ENCODE measurements at places on chromosomes 1 and 21.

- no peak for DNase-seq
Observed at GRCh38 chr1:12188657-12189327, 22.0 kb downstream of the TNFRSF1B start.

GRCh38 chr1:183724350-183725042, 71.4 kb upstream of the APOBEC4 start:
- DNase-seq, result no peak

DNA sequence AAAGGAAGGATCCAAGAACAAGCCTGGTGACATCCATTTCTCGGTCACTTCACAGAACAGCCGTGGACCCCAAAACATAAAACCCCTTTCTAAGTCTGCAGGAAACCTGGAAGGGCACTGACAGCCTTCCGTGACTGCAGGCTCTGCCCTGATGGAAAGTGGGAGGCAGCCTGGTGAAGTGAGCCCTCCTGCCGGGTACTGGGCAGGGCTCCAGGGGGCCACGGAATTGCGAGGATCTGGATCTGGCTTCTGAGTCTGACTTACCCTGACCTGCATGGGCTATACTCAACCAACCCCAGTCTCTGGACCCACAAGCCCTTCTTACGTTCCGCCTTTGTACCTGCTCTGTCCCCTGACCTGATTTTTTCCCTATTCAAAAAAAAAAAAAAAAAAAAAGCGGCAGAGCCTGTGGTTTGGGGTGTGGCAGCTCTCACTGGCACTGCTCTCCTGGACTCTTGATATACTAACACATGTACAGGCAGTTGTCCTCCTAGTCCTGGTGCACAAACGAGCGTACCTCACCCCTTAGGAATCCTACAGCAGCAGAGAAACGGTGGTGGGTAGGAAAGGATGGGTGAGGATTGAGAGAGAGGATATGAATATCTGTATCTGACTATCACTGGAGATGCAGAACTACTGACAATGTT, 82.9 kb downstream of the BEND5 start:
- DNase-seq, result no peak

DNA sequence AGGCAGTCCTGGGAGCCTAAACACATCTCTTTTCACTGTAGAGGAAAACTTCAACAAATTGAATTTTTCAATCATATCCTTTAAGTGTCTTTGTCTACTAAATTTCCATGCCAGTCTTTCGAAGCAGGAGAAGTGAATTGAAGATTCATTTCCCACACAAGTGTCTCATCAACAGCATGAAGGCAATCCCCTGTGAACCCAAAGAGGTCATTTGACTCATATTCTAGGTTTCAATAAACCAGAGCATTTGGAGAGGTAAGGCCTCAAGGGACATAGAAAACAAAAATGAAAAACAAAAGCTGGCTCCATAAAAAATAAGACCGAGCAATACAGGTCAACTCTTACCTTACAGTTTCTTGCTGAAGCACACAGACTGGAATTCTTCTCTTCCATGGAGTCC, 94.1 kb upstream of the ATP1B1 start:
- no peak for DNase-seq

DNA sequence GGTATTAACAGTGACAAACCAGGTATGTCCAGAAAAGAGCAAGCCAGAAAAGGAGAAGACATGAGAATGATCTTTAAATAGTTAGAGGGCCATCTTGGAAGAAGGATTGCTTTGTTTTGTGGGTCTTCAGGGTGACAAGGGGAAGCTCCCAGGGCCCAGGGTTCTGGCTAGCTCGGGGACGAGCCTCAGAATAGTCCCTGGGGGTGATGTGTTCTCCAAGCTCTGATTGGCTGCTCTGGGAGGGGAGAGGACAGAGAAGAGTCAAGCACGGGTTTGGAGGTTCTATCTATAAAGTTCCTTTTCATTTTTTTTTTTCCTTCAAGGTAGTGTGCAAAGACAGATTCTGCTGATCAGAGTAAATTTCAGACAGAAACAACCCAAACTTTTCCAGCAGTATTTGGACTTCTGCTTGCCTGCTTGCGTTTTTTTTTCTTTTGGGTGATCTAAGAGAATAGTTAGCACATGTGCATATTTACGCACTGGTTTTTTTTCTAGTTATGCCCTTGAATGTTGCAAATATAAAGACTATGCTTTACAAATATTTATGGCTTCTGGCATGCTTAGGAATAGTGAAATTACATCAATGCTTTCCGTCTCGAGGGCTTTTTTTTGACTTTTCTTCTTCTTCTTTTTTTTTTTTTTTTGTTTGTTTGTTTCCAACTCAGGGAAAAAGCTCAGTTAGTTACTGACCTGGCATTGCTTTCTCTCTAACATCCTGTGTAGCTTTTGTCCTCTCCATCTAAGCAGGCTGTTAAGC, 59.7 kb downstream of the ROR1 start:
- no peak for DNase-seq

DNA sequence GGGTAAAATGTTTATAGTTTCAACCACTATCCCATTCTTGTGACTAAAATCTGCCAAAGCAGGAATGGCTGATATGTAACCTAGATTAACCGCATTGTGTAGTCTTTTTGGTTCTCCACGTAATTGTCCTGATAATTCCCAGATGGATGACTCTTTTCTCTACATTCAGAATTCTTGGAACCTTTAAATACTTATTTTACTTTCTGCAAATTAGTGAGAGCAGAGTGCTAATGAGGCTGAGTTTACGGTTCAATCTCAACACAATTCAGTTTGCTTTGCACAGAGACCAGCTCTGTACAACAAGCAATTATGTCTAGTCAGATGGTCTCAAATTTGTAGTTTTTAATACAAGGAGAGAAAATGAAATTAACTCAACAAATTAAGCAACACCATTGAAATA, 9.1 kb downstream of the CRB1 start:
- DNase-seq, result no peak

DNA sequence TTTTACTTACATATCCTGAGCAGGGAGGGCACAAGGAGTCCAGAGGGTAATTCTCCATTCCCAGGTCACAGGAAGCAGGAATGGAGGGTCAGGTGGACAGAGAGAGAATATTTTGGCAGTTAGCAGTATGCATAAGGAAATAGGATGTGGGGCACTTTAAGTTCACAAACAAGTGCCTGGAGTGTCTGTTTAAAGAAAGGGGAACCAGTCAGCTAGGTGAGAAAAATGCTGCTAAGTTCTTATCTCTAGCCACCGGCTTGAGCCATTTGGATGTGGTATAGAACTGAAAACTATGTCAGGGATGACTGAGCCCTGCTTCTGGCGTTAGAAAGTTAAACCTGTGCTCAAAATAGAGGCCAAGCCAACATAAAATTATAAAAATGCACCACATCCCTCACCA, 739.7 kb upstream of the NCAM2 start:
- no peak for DNase-seq

GRCh38 chr1:23593556-23594148, 34.4 kb upstream of the ID3 start:
- no peak for DNase-seq

GRCh38 chr1:112536561-112536960, 27.8 kb downstream of the WNT2B start:
- DNase-seq, result no peak

GRCh38 chr1:116309090-116309870, 63.8 kb upstream of the ATP1A1 start:
- DNase-seq, result no peak

GRCh38 chr1:199447906-199448305, 579.6 kb upstream of the NR5A2 start:
- DNase-seq, result no peak

GRCh38 chr1:15937706-15938168, 38.2 kb downstream of the ZBTB17 start:
- DNase-seq, result no peak

GRCh38 chr1:230919207-230919606, 50.9 kb upstream of the C1orf198 start:
- DNase-seq, result no peak

GRCh38 chr21:43687566-43688399, 28.4 kb downstream of the RRP1B start:
- no peak for DNase-seq

GRCh38 chr21:35738347-35738961, 321.9 kb downstream of the SETD4 start:
- DNase-seq, result no peak

- no peak for DNase-seq
Observed at GRCh38 chr1:32466761-32467160, 1.9 kb downstream of the ZBTB8B start.

DNA sequence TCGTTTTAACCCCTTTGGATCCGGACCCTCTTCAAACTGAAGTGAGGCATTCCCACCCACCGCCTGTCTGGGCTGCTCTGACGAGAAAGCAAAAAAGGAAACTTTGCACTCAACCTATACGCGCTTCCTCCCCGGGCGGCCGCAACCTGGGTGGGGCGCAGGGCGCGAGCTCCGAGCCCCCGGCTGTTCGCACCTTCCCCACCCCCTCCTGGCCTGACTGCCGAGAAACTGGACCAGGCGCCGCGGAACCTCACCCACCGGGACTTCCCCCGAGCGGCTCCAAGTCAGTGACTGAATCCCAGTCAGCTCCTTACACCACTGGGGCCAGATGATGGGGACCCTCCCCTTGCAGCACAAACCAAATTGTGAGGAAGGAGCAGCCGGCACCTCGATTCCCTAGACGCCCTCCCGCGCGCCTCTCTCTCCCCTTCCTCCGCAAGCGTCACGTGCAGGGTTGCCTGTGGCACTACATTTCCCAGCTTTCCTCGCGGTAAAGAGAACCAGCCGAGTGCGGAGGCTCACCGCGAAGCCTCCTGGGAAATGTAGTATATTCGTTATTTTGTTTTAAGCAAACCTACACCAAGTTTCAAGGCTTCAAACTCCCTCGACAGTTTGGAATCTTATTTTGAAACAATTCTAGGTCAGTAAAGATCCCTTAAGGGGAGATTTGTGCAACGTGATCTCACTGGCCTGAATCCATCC, at the start of gene RAB29:
Gene RAB29 (minus strand): TSS at position 468 of the 702 bp plus-strand sequence. CDS start 526 bp downstream, outside the sequence.
- DNase-seq, result peak; percentile 92

- DNase-seq, result no peak
Observed at GRCh38 chr1:8047112-8047511, 21.0 kb upstream of the ERRFI1 start.

DNA sequence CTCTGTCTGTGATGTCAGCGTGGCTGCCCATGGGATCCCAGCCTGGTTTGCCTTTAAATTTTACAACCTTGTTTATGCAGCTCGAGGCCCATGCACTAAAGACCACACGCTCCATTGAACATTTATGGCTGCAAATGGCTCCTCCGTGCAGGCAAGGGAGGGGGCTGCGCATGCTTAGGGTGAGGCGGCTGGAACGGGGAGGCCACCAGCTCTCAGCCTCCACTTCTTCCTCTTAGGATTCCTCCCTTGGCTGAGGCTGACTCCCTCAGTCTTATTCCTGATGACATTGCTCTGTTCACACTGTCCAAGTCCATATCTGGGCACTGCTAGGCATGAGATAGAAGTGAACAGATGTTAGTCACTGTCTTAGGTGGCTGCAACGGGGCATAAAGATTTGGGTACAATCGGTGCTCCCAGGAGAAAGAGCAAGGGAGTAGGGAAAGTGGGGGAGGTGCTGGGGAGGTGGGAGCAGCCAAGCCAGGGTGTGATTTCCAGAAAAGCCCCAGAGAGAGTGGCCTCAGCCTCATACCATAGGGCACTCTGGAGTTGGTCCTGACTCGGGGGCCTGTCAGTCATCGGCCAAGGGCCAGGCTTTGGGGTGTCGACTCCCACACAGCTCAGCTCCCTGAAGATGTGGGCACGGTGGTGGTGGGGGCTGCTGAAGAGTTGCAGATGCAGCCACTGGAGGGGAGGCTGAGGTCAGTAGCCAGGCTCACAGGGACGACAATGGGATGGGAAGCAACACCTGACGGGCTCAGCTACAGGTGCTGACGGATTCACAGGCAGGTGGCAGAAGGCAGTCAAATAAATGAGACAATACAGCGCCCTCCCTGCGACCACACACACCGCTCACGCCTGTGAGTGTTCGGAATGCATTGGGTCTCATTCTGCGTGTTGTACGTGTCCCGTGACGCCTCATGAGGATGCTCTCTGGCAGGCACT, 37.3 kb upstream of the ACTL8 start:
- DNase-seq, result no peak

DNA sequence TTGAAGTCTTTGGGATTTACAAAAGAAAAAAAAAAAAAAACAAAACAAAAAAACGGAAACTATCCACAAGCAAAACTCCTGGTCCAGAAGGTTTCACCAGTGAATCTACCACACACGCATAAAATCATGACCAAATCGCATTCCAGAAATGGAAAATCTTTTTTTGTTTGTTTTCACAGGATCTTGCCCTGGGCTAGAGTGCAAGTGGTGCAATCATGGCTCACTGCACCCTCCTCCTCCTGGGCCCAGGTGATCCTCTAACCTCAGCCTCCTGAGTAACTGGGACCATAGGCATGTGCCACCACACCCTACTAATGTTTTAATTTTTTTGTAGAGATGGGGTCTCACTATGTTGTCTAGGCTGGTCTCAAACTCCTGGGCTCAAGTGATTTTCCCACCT, 100.5 kb downstream of the DYRK1A start:
- no peak for DNase-seq

DNA sequence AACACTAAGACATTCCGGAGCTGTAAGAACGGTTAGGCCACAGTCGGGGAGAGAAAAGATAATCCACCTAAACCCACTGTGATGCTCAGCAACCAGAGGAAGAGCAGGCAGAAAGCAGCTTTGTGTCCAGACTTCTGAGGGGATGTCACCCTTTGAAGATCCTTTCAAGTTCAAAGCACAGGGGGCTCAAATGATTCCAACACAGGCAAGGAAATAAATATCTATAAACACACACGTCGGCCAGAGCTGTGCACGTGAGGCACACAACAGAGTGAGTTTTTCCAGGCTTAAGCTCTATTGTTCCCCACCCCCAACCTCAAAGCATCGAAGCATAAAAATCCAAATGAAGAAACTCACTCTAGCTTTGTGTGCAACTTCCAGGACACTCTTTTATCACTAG, 479.0 kb downstream of the DISC1 start:
- DNase-seq, result no peak

- DNase-seq, result no peak
Observed at GRCh38 chr1:8259498-8260290, 58.2 kb upstream of the SLC45A1 start.

- no peak for DNase-seq
Observed at GRCh38 chr1:3501856-3502640, 47.6 kb downstream of the ARHGEF16 start.

DNA sequence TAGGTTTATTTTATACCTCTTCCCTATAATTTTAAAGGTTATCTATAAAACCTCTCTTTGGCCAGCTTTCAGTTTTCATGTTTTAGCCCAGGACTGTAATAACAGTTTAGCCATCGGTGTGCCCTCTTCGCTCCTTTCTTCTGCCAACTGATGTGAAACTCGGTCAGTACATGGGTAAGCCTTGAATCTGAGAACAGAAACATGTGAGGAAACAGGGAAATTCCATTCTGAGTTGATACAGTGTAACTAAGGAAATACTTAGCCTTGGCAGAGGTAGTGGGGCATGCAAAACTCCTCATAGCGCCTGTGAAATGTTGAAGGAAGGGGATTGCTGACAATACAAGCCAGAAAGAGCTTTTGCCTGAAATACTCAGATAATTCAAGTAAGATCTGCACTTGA, 465.2 kb downstream of the NCAM2 start:
- DNase-seq, result no peak

DNA sequence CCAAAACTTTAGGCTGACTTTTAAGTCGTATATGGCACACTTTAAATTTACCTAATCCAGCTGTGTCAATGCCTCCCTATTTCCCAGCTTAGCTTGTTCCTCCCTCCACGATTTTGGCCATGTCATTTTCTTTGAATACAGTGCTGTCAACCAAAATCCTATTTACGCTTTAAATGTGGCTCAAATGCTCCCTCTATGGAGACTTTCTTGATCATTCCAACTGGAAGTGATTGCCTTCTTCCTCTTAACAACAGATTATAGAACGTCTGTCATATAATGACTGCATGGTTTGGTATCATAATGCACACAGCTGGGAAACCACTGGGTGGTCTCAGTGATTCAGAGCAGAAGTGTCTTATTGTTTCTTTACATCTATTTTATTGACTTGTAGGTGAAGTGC, 18.9 kb upstream of the BATF3 start:
- DNase-seq, result no peak
